Activated T-cell treated with anti-CD3 and anti-CD28 coated beads, Interleukin-2, amount 50 U/mL, for 4 hours (primary cell): ENCODE measurements at places on chromosomes 5 and 9. TPM values are rescaled to one million over a fixed set of nuclear protein-coding genes. Genes with fewer than 3 reads are reported as not detected.

GPSM1 gene
- 13.6 TPM for total RNA-seq

- DNase-seq: peak; percentile 26
These were observed 2.9 kb downstream of the OR2S2 start for GRCh38 chr9:35954942-35955546.

DNA sequence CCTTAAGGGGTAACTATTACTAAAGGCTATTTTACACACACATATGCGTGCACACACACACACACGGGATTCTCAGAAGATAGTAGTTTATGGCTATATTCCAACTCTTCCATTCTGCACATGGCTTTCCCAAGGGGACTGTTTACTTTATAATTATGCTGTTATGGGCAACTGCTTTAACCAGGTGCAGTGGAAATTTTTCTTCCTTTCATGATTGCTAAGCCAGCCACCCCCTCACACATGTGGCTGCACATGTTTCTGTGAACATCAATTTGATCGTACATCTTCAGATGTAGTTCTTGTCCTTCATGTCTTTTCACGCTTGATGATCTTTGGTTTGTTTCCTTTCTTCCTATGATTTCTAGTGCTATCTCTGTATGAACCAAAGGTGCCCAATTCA is 37.0 kb downstream of the MRPS30 start:
- DNase-seq: no peak

GRCh38 chr5:72841756-72842535 is 25.5 kb downstream of the TNPO1 start:
- DNase-seq: no peak
